ENCODE measurements at places on chromosomes 11 and 22.

- peak; percentile 47 for DNase-seq
Measured at GRCh38 chr22:28882545-28882877, 861 bp upstream of the ZNRF3 start.

GRCh38 chr11:132073787-132074186 lies 703.4 kb downstream of the NTM start:
- no peak for DNase-seq

DNA sequence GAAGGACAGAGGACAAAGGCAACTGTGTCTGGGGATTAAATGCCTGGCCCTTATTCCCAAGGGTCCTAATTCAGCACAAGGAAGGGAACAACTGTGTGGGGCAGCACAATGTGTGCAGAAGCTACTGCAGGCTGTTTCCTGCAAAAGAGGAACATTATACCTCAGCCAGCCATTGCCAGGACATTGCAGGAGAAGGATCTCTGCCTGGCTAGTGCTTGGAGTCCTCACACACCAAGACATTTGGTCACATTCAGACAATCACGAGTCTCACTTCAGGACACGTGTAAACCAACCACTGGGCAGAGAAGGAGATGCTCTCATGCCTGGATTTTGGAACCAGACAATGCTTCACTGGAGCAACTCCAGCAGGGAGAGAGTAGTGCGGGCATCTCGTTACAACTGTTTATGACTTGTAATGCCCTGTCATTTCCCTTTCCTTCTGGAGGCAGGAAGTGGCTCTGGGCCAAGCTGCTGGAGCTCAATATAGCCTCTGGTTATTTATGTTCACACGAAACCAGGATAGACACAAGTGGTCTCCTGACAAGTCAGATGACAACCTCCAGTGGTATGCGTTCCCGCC lies 23.9 kb upstream of the ZC3H12C start:
- DNase-seq, result peak; percentile 57

DNA sequence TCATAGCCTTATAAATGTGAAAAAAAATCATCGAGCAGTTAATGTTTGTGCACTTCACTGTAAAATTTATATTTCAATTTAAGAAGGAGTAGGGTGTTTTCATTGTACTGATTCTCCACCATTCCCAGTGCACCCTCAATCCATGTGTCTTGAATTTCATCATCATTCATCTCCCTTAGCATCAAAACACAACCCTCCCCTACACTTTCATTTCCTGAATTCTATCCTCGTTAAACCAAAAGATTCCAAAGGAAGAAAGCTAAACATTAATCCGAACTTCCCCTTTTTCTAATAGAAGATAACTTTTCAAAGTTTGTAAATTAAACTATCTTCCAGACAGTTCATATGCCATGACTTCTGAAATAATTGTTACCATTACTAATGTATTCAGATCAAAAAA lies 34.1 kb upstream of the OR8B8 start:
- no peak for DNase-seq

- DNase-seq, result peak; percentile 89
Measured at GRCh38 chr11:86743223-86744118, 56.9 kb upstream of the PRSS23 start.

DNA sequence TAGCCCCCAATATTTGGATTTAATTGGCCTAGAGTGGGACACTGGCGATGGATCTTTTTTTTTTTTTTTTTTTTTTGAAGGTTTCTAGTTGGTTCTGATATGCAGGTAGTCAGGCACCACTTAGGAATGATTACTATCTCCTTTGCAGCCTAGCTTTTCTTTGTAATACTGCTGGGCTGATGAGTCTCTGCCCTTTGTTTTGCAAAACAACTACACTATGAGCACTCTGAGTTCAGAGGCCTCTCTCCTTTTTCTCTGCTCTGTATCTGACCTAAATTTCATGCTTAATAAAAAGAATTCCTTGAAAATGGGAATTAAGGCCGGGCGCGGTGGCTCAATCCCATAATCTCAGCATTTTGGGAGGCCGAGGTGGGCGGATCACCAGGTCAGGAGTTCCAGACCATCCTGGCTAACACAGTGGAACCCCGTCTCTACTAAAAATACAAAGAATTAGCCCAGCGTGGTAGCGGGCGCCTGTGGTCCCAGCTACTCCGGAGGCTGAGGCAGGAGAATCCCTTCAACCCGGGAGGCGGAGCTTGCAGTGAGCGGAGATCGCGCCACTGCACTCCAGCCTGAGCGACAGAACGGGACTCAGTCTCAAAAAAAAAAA lies 1312.3 kb downstream of the FAM181B start:
- DNase-seq, result no peak

- DNase-seq, result no peak
Measured at GRCh38 chr22:37232140-37232998, 11.7 kb downstream of the RAC2 start.

Measured in NB4 (cell line).